ENCODE measurements at places on chromosomes 4 and X.

DNA sequence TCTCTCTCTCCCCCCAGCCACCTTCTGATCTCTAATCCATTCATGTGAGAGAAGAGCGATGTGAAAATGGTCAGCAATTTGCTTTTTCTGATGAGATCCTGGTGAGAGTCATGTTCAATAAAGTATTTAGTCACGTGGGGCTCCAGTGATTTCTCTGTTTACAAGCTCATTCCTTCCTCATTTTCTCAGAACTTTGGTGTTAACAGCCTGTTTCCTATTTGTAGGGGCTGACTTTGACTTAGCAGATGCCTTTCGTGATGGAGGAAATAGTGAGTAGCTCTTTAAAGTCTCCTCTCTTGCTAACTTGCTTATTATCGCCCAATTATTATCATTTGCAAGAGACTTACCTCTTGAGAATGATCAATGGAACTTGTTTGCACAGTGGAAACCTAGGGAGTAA lies 72.6 kb upstream of the CD99 start:
- DNase-seq = no peak

DNA sequence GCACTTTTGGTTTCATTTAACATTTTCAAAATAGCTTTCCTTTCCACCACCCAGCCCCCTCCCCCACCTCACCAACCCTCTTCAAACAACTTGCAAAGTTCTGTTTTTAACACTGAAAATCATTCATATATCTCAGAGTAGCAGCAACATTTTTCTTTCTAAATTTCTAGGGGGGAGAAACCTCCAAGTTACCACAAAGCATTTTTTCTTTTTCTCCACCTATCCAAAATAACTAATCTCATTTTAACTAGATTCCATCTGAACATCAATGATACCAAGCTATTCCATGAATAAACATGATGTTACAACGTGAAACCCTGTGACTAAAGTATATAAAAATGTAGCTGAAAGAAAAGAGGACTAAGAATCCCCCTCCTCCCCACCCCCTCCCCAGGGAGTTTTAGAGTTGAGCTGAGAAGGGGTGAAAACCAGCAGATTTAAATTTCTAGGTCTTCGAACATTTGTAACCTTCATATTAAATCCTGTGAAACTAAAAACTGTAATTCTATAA lies 5.2 kb downstream of the LDB2 start:
- DNase-seq = no peak

DNA sequence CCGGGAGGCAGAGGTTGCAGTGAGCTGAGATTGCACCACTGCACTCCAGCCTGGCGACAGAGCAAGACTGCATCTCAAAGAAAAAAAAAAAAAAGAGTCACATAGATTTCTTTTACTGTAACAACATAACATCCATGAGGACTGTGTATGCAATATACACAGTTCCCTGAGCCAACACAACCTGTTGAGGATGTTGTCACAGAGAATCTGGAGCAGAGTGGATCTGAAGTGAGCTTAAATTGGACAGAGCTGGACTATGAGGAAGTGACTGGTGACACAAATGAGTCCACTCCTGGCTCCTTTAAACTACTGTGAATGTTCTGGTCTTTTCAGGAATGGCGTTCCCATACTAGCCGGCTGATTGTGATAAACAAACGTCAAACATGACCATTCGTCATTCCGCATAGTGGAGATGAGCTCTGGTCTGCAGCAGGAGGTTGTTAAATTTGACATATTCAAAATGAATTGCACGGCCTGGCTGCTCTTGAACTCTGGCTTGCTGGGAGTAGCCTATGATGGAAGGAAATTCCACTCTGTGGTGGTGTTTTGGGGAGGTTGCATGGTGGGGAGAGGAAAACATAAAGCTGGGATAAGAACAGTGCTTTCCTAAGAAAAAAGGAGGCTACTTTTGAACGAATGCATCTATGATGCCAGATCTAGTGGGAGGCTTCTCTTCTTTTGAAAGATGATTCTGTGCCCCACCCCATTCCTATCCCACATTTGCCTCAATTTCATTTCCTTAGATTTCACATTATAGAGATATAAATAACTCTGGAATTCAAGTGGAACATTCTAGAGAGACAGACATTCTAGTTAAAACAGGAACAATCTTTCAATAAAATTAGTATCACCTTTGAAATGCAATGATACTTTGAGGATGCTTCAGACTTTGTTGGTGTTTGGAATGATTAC lies 149.5 kb downstream of the SHROOM3 start:
- no peak for DNase-seq

- DNase-seq = no peak
These were observed 174.9 kb downstream of the QDPR start for GRCh38 chr4:17336986-17337385.

- no peak for DNase-seq
These were observed 5.3 kb upstream of the APELA start for GRCh38 chr4:164871673-164872072.

DNA sequence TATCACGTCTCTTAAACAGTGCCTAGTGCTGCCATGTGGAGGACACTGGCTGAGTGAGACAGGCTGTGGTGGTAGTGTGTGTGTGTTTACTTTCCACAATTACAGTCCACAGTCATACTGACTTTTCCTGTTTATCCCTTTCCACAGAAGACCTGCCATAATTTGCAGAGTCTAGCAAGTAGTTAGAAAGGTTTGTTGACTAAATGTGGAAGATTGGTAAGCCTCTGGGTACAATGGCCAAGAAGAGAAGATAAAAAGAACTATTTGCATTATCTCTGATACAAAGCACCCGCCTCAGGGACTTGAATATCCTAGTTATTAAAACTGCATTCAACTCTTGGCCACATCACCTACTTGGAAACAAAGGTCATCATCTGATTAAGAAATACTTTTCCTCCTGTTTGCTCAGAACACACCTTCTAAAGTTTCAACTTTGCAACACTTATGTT lies 89.1 kb downstream of the FAM13A start:
- DNase-seq = no peak

GRCh38 chrX:1041091-1041490 lies 171.4 kb downstream of the CRLF2 start:
- DNase-seq = no peak

DNA sequence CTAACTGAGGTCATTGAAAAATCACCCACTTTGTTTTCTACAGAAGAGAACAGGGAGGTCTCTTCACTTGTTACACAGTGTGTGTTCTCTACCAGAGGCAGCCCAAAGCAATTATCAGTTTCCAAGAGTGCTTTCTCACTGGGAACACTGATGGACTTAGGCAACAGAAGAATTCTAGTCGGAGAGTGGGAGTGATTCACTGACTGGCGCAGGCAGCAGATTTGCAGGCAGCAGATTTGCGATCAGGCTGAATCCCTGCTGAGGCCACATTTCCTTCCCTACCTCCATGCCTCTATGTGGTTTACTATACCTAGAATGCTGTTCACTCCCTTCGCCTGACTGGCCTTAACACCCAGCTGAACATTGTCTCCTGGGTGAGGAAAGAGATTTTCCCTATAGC lies 6.6 kb downstream of the OCIAD2 start:
- DNase-seq = no peak

DNA sequence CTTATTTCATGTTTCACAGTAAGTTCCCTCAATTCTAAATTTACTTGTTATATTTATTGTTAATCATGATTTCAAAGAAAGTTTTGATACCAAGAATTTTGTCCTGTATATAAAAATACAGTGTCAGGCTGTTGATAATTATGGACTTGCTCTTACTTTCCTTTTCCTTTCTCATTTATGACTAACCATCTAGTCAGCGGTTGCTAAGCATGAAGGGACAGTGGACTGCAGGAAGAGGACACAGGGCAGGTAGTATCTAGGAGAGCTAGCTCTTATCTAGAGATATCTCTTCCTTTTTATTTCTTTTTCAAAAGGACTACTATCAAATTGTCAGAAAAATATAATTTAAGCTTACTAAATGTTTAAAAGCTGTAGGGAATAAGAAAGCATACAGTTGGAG lies 1.6 kb downstream of the OPRPN start:
- no peak for DNase-seq

- no peak for DNase-seq
These were observed 28.3 kb upstream of the GUCY1A1 start for GRCh38 chr4:155638195-155638965.

DNA sequence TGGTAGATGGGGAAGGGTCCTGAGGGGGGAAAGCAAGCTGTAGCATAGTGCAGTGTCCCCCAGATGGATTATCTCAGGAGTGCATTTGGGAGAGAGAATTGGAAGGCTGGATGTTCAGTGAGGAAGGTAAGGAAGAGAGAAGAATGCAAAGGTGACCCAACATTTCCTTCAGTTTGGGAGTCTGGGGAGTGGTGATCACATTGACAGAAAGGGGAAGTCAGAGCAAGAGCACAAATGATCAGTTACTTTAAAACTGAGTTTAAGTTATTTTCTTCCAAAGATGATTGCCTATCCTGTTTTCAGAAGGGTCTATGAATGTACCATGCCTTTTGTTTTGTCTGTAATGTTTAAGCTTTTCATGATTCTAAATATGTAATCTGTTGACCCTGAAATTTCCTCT lies 47.6 kb downstream of the ARHGAP10 start:
- DNase-seq = no peak

- DNase-seq = no peak
These were observed 49.0 kb downstream of the SYTL5 start for GRCh38 chrX:38055170-38055847.

DNA sequence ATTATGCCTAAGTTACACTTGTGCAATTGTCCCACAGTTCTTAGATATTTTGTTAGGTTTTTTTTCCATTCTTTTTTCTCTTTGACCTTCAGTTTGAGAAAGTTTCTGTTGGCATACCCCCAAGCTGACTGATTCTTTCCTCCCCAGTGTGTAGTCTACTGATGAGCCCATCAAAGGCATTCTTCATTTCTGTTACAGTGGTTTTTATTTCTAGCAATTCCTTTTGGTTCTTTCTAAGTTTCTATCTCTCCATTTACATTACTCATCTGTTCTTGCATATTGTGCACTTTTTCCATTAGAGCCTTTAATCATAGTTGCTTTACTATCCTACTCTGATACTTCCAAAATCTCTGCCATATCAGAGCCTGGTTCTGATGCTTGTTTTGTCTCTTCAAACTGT lies 31.9 kb downstream of the CASP6 start:
- DNase-seq = no peak

- no peak for DNase-seq
These were observed 22.3 kb downstream of the TMPRSS11D start for GRCh38 chr4:67861513-67861912.

DNA sequence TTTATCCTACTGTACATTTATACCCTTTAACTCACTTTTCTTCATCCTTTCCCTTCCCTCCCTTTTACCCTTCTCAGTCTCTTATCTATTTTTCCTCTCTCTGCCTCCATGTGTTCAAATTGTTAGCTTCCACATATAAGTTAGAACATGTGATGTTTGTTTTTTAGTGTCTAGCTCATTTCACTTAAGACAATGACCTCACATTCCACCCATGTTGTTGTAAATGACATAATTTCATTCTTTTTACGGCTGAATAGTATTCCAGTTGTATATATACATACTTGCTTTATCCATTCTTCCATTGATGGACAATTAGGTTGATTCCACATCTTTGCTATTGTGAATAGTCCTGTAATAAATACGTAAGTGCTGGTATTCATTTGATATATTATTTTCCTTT lies 7.3 kb upstream of the CXCL3 start:
- no peak for DNase-seq

DNA sequence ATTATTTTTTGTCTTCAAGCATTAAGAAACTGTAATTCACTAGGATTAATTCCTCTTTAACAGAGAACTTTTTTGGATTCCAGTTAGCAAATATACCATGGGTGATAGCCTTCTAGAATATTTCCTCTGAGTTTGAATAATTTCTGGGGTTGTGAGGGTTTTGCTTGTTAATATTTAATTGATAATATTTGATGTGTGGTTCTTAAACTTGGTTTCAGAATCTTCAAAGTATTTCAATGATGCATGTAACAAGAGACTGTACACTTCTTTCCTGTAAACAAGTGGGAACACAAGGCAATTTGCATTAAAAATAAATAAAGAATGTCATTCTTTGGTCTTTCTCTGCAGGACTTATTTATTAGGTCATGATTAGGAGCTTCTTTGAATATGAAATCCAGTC lies 9.5 kb upstream of the C4orf51 start:
- DNase-seq = no peak

GRCh38 chr4:168844353-168845049 lies 165.6 kb downstream of the CBR4 start:
- DNase-seq = no peak

DNA sequence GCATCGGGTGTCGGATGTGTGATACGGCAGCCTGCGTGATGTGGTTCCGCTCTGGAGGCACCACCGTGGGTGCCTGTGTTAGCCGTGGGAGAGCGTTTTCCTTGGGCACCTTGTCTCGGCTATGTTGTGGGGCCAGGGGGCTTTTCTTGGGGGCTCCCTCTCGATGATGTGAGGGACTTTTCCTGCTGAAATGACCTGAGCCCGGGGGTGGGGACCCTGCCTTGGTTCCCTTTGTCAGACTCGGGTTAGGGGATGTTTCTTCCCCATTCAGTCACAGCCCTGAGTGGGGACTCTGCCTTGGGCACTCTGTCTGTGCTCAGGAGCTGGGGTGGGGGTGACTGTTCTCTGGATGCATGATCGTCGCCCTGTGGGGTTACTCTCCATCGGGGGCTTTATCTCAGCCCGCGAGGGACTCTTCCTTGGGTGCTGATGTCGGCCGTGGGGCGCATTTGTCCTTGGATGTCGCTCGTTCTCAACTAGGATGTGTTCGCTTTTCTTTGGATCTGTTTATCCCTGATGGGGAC lies 26.7 kb downstream of the CT45A3 start:
- no peak for DNase-seq

- DNase-seq = no peak
These were observed 48.8 kb downstream of the PPP2R2C start for GRCh38 chr4:6423575-6423974.

DNA sequence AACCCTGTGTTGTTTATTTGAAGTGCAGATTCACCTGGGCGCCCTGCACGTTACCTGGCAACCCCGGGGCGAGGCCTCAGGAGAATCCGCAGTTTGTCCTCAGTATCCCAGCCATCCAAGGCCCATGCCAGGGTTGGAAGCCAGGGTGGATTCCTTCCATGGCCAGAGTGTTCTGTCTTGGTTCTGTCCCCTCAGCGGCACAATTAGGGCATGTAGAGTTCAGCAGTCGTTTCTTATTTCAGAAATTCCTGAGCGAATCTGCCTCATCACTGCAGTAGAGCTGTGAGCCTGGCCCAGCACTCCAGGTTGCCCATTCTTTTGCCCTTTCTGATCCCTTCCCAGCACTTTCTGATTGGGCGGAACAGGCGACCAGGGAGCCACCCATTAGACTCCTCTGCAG lies 29.9 kb upstream of the CLCN4 start:
- no peak for DNase-seq

GRCh38 chrX:132750331-132751062 lies 207.9 kb downstream of the HS6ST2 start:
- no peak for DNase-seq

GRCh38 chr4:47926667-47927258 lies 12.4 kb upstream of the NFXL1 start:
- DNase-seq = no peak

DNA sequence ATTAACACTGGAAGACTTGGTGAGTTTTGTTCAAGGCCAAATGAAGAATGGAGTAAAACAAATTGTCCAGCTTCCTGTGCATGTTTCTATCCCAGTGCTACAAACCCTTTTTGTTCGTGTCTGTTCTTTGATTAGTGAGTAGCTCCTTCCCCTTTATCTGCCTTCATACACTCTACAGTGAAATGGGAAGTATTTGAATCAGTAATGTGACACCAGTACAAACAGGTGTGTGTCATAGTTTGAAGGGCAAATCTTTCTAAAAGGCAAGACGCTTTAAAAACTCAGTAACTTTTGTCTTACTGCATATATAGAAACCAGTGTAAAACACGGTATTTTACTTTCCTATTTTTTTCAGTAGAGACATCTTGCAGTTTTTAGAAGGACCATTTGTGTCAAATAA lies 5.9 kb downstream of the ARHGEF38 start:
- DNase-seq = no peak

- DNase-seq = no peak
These were observed 239.7 kb downstream of the RAB28 start for GRCh38 chr4:13244444-13244843.

All from thoracic aorta (tissue), 2 donors.